ENCODE measurements at places on chromosomes 1 and 21.

DNA sequence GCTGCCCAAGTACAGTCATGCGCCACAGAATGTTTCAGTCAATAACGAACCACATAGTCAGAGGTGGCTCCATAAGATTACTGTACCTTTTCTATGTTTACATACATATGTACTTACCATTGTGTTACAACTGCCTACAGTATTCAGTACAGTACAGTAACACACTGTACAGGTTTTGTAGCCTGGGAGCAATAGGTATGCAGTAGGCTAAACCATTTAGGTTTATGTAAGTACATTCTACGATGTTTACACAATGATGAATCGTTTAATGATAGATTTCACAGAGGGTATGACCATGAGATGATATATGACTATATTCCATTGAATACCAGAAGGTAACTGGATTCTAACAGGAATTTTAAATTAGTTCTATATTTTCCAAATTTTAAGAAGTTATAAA is 10.5 kb downstream of the YY1AP1 start:
- no peak for DNase-seq

GRCh38 chr1:156592910-156593660 is 1.5 kb downstream of the NAXE start:
- no peak for DNase-seq

DNA sequence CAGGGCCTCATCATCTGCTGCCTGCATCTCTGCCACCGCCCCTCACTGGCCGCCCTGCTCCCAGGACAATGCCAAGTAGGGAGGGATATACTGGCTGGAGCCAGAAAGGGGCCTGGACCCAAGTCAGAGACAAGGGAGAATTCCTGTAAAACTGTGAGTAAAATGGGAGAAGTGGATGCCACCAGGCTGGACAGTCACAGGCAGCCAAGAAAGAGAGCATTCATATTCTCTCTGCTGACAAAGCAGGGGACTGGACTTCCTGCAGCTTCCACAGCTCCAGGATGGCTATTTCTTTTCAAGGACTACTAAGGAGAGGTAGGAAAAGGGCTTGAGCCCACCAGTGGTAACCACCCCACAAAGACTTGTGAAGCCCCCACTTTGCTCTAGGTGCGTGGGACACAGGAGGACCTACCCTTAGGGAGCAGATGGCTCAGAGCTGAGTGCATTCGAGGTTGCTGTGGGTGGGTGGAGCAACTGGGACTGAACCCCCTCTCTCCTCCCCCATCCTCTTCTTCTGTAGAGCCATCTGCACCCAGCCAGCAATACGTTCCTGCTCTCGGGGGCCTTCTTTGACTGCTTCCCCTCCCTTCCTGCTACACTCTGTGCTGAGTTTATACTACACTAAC is 57.5 kb downstream of the GLIS1 start:
- no peak for DNase-seq

DNA sequence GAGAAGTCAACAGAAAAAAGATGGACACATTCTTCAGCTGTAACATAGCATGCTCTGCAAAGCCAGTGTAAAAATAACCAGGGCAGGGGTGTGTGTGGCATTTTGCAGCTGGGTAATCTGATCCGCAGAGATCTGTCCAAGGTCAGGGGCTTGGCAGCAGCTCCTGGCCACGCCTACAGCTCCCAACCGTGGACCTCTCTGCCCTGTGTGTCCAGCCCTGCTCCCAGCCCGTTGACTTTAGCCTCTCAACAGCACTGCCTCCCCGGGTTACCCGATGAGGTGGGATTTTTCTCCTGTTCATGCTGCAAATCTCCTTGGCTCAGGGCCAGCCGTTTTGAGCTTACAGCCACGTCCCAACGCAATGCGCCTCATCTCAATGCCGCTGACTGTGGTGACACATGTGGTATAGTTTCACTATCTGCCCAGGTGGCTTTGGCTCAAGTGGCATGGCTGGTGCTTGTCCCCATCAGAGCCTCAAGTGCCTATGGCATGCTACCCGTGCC is 68.1 kb downstream of the VWA5B1 start:
- no peak for DNase-seq

- DNase-seq = peak; percentile 60
These were observed 76.3 kb downstream of the MORN1 start for GRCh38 chr1:2314803-2315673.

- DNase-seq = no peak
These were observed 120.2 kb downstream of the ETS2 start for GRCh38 chr21:38925923-38926322.

GRCh38 chr1:29631361-29631760 is 395.0 kb downstream of the PTPRU start:
- no peak for DNase-seq

DNA sequence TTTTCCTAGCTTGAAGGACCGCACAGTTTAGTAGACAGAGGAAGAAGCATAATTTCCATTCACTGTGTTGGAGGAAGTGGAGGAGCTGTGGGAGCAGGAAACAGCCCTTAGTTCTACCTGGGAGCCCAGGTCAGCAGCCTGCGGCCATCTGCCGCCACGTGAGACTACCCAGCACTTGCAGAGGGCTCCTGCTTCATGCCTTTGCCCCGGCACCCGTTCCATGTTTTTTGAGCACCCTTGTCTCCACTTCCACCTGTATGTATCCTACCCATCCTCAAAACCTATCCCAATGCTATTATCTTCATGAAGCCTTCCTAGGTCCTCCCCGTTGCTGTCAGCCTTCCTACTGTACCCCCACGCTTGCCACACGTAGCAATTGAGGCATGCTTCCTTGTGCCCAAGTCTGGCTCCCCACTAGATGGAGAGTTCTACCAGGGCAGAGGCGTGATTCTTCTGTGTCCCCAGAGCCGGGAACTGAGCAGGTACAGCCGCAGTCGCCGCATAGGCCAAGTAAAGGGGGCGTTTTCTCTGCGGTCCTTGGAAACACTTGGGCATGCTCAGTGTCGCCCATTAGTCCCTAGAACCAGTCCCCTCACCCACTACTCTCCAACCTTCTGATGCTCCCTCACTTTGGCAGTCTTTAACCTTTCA is 1.9 kb downstream of the SLC6A9 start:
- DNase-seq = no peak

- no peak for DNase-seq
These were observed 5.4 kb upstream of the ZBTB8A start for GRCh38 chr1:32533792-32534327.

- DNase-seq = no peak
These were observed 5.0 kb upstream of the GPR137B start for GRCh38 chr1:236137285-236137852.

DNA sequence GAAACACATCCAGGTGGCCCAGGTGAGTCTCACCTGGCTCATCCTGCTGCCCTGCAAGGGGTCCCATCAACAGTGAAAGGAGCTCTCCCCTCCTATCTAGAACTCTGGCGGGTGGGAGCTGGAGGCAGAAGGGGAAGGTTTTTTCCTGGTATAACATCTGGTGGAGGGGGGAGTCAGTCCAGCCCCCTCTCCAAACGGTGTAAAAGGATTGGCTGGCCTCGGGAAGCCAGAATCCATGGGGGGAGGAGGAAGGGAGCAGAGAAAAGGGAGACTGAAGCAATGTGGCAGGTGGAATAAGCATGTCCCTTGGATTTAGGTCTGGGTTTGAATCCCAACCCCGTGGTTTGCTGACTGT is 1.2 kb upstream of the CAMK2N1 start:
- no peak for DNase-seq

- no peak for DNase-seq
These were observed 26.0 kb downstream of the FMO3 start for GRCh38 chr1:171116676-171117075.

DNA sequence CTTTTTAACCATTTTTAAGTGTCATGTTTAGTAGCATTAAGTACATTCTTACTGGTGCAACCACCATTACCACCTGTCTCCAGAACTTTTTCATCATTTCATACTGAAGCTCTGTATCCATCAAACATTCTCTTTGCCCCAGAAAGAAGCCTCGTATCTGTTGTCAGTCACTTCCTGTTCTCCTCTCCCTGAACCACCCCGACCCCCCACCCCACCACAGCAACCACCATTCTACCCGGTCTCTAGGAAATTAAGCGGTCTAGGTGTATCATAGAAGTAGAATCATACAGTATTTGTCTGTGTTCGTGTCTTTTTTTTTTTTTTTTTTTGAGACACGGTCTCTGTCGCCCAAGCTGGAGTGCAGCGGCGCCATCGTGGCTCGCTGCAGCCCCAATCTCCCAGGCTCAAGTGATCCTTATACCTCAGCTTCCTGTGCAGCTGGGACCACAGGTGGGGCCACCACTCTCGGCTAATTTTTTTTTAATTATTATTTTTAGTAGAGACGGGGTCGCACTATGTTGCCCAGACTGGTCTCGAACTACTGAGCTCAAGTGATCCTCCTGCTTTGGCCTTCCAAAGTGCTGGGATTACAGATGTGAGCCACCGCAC is 23.7 kb upstream of the EPHA8 start:
- DNase-seq = no peak

GRCh38 chr1:215052256-215053015 is 30.1 kb upstream of the KCNK2 start:
- DNase-seq = no peak

GRCh38 chr1:40305451-40305850 is 11.6 kb downstream of the COL9A2 start:
- no peak for DNase-seq

GRCh38 chr1:239884796-239885195 is 206.9 kb upstream of the FMN2 start:
- no peak for DNase-seq

DNA sequence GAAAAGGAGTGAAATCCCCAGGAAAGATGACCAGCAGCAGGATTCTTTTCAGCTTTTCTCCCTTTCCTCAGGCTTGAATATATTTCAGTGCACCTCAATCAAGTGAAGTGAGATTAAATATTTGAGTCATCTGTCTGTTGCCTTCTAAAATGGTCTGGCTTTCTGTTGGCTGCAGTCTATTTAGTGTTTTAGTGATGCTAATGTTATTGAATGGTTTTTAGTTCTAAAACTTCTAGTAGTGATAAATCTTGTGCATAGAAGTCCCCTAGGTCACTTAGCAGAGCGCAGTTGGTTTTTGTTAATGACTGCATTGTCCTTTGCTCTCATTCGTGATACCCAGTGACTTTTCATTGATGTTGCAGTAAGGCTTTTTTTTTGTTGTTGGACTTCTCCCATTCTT is 53.5 kb downstream of the ITSN1 start:
- no peak for DNase-seq

DNA sequence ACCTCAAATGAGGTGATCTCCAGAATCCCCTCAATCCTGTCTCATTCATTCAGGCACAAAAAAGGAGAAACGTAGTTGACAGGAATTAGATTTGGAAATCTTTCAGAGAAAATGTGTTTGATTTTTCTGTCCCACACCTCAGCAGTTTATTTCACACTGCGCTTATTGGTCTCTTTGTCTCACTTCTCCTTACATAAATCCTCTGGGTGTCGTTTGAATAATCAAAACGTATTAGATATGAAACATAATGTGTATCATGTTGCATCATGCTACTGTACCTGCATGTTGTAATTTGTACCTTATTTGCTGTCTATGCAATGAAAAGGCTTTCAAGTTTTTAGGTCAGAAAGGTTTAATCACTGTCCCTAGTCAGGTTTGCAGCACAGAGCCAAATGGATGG is 255.7 kb downstream of the DISC1 start:
- DNase-seq = no peak

DNA sequence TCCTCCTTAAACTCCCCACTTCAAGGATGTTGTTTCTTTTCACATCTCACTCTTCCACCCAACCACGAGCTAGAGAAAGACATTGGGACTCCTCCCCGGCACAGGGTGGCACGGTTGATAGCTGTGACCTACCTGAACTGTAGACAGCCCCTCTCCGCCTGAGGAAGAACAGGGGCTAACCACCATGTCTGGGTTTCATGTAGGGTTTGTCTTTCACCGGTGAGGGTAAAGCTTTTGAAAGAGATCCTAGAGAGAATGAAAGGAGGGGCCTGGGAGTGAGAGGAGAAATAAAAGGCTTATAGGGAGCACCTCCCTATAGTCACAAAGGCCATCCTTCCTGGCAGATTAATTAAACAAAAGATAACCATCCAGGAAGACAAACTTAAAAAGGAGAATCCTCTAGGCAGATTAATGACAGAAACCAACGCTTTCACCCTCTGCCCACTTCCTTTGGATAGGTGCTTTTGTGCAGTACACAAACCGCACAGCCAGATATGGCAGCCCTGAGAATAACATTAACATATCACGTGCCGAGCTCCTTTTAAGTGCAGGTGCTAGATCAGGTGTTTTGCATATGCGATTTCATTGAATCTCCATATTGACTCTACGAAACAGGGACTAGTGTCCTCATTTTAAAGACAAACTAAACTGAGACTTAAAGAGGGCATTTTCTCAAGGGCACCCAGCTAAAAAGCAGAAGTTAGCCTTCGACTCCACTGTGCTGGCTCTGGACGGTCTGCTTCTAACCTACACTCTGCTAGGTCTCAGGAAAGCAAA is 178.1 kb upstream of the RUNX1 start:
- peak; percentile 41 for DNase-seq

- peak; percentile 60 for DNase-seq
These were observed 11.9 kb upstream of the EDN2 start for GRCh38 chr1:41496080-41497055.

DNA sequence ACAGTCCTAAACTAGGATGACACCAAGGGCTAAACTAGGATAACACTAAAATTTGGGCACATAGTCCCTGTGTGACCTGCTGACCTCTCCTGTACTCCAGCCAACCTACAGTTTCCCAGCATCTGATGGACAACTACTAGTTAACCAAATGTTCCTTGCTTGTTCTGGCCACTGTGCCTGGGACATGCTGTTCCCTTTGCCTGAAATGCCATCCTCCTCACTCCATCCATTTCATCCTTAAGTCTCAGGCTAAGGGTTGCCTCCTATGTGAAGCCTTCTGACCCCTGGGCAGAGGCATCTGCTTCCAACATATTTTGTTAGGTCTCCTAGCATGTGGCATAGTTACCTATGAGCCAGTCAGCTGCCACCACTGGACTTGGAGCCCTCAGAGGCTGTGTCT is 204.9 kb upstream of the JUN start:
- no peak for DNase-seq

- DNase-seq = no peak
These were observed 123.8 kb downstream of the TLR5 start for GRCh38 chr1:223019256-223019655.

DNA sequence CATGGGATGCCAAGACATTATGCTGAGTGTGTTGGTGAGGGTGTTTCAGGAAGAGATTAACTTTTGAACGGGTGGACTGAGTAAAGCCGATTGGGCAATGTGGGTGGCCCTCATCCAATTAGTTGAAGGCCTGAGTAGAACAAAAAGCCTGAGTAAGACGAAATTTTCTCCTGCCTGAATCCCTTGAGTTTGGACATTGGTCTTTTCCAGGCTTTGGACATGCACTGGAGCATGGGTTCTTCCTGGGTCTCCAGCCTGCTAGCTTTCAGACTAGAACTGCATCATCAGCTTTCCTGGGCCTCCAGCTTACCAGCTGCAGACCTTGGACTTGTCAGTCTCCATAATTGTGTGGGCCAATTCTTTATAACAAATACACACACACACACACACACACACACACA is 63.6 kb downstream of the NIBAN1 start:
- DNase-seq = no peak

DNA sequence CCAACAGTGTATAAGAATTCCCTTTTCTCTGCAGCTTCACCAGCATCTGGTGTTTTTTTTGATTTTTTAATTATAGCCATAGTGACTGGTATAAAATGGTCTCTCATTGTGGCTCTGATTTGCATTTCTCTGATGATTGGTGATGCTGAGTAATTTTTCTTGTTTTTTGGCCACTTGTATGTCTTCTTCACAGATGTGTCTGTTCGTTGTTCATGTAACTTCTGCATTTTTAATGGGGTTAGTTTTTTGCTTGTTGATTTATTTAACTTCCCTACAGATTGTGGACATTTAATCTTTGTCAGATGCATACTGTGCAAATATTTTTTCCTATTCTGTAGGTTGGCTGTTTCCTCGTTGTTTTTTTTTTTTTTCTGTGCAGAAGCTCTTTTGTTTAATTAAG is 20.5 kb upstream of the OR2L5 start:
- DNase-seq = no peak

GRCh38 chr1:76942549-76942948 is 75.3 kb downstream of the ST6GALNAC5 start:
- DNase-seq = no peak
